ENCODE measurements at places on chromosomes 7 and 10.

DNA sequence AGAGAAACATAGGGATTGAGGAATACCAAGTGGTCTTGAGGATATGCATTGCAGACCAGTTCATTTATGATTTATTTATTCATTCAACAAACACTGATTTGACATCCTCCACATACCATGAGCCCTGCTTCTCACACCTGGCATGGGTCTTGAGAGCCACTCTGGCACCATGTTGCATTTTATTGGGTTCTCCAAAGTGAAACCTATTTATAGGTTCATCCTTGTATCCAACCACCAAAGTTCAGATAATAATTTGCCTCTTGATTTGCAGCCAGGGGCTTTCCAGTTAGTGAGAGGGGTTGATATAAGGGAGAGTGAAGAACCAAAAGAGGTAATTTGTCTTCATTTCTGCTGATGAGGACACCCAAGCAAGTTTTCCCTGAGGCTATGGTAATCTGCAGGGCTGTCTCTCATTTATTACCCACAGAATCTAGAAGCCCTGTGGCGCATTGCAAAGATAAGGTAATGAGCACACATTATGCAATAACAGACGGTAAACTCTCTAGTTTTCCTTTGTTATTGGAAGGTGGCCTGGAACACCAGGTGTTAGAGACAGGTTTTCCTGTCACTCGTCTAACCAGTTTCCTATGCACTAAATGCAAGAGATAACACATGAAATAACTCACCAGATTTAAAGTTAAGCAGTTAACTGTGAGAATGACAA, 28.8 kb upstream of the ICA1 start:
- no peak for DNase-seq

- DNase-seq, result no peak
These were observed 15.2 kb downstream of the TMEM176B start for GRCh38 chr7:150784954-150785353.

DNA sequence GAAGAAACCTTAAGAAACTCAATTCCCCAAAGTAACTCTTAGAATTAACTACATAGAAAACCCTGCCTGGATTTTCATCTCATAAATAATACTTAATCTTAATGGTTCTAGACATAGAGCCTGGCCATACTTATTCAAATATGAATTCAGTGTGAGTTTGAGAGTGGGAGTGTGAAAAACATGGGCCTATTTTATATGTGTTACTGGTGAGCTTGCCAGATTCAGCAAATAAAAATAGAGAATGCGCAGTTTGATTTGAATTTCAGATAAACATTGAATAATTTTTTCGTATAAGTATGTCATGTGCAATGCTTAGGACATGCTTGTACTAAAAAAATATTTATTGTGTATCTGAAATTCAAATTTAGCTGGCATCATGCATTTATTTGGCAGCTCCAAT, 473.9 kb upstream of the FZD8 start:
- no peak for DNase-seq

GRCh38 chr10:86258941-86259340, 107.7 kb downstream of the GRID1 start:
- DNase-seq, result no peak

GRCh38 chr7:51021906-51022570, 239.3 kb upstream of the GRB10 start:
- DNase-seq, result no peak

DNA sequence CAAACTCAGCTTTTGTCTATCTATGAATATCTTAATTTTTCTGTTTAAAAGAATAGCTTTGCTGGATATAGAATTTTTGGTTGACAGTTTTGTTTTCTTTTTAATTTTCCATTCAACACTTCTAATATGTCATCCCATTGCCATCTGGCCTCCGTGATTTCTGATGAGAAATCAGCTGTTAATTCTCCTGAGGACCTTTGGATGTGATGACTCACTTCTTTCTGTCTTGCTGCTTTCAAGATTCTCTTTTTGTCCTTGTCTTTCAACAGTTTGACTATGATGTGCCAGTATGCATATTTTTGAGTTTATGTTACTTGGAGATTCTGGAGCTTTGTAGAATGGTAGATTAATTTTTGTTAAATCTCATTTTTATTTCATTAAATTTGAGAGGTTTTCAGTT, 38.4 kb downstream of the ZNF518A start:
- DNase-seq, result no peak
